Fibroblast of skin of right quadriceps (primary cell): ENCODE measurements at places on chromosomes 12 and 14.

- no peak for DNase-seq
Measured at GRCh38 chr14:99731547-99732435, 47.7 kb downstream of the CYP46A1 start.

DNA sequence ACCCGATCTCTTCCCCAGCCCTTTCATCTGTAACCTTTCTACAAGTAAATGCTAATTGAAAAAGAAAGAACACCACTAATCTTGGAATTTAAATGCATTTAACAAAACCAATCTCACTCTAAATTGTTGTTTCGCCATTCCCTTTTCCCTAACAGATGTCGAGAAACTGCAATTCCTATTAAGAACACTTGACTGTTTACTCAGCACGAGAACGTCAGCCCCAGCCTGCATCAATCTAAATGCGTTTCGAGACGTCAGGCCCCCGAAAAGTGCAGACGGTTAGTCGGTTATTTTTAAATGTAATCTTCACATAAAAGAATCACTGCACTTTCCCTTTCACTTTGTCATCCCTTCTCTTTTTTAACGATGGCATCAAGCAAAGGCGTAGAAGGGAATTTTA, 837.6 kb downstream of the VRK1 start:
- peak; percentile 34 for DNase-seq

DNA sequence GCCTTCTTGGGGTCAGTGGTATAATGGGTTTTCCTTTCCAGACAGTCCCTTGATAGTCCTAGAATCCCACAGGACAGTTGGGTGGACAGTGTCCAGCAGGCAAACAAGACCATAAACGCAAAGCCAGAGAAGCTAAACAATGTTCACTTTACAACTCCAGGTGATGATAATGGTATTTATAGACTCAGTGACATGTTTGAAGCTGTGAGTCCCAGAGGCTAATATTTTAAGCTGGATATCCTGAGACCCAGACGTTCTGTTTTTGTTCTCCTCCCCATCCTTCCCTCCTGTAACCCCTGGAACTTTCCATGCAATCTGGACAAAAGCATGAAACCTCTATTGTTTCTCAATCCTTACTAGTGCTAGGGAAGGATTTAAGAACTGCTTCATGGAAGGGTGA, 121.0 kb downstream of the ZFP36L1 start:
- no peak for DNase-seq

- peak; percentile 37 for DNase-seq
Measured at GRCh38 chr14:102593825-102594137, 1.3 kb downstream of the RCOR1 start.
